Common myeloid progenitor, CD34-positive (primary cell): ENCODE measurements at places on chromosomes 3 and 15.

GRCh38 chr3:127835993-127836882 is 13.9 kb upstream of the MGLL start:
- peak; percentile 59 for DNase-seq

DNA sequence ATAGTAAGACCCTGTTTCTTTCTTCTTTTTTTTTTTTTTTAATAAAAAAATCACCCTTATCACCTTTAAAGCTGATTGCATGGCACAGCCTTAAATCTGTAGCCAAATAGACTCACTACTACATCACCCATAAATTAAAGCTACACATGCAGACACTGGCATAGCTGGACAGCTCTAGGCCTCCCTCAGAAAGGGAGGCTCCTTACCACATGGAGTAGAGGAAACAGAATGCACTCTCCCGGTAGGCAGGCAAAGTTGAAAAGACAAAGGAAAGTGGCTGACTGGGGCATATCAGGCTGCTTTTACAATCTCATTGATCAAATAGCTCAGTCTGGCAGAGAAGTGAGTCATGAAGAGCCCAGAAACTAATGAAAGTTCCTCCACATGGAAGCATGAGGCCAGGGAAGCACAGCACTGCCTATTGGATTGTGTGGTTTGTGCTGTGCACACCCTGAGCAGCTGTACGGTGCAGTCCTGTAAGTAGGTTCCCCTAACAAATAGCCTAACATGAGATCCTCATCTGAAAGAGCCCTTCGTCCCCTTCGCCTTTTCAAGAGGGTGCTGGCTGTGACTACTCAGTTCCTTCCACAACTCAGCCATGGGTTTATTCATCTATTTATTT is 32.7 kb upstream of the FAM98B start:
- DNase-seq, result no peak

DNA sequence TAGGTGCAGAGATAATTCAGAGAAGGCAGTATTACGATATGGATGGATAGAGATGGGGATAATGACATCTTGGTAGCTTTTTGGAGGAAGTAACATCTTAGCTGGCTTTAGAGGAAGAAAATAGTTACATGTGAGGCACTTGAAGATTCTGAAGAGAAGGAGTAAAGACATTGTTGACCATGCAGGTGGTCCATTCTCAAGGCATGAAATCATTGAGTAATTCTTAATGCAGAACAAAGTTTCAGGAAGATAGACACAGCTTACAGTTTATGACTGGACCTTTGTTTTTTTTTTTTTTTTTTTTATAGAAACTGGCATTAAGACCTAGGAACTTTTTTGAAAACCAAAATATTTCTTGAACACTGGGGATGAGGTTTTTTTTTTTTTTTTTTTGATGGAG is 28.2 kb downstream of the MBNL1 start:
- no peak for DNase-seq

DNA sequence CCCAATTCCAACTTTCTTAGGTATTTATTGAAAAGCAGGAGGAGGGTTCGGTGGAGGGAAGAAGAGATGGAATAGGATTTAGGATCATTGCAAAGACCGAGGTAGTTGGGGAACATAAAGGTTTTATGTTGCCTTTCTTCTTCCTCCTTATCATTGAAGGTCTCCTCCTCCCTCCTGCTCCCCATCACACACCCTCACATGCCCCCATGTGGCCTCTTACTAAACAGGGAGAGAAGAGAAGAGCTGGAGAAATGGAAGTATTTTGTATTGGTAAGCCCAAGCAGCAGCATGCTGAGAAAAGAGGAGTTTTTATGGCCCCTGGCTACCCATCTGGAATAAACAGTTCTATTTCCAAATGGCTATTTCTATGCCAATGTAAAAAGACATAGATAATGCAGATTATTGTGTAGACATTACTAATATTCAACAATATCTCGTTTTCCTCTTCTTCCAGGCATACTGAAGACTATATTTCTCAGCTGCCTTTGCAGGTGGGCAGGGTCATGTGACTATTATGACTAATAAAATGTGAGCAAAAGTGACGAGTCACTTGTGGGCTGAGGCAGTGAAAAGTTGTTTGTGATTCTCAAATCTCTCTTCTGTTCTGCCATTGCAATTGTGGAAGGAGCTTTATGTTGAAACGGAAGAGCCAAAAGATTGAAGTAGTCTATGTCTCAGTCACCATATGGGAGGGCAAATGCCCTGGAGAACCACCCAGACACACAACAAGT is 5.2 kb upstream of the GPR176 start:
- DNase-seq, result peak; percentile 54

- DNase-seq, result no peak
Measured at GRCh38 chr15:99155961-99156443, 51.1 kb downstream of the SYNM start.

GRCh38 chr3:56829533-56829932 is 27.8 kb upstream of the ARHGEF3 start:
- no peak for DNase-seq

DNA sequence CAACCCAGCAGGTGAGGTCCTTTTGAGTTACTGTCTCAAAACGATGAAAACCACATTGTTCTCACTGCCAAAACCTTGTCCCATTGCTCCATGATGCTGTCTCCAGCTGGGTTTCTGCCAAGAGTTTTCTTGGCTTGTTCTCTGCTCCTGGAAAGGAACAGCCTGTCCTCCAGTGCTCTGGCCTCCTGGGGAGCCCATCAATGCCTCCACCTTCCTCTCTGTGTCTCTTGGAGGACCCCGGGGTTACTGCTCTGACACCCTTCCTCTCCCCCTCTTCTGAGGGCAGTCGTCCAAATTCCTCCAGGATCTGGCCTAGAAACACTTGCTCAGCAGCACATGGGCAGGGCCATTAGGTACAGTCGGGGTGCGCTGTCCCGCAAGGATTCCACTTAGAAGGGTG is 63.9 kb upstream of the RGMA start:
- no peak for DNase-seq

- no peak for DNase-seq
Measured at GRCh38 chr3:113354307-113354706, 87.0 kb downstream of the CFAP44 start.

GRCh38 chr3:190575437-190576185 is 61.7 kb downstream of the IL1RAP start:
- peak; percentile 75 for DNase-seq

GRCh38 chr3:62574266-62574898 is 201.0 kb upstream of the FEZF2 start:
- no peak for DNase-seq
